ENCODE measurements at places on chromosomes 7 and 10. TPM values are rescaled to one million over a fixed set of nuclear protein-coding genes. Genes with fewer than 3 reads are reported as not detected.

The UCMA gene
- total RNA-seq, result not detected

The SH2B2 gene
- total RNA-seq, result 10.0 TPM

The ENTPD1 gene
- 32.1 TPM for total RNA-seq

- H3K36me3 ChIP-seq, result no peaks in the 10 kb centered on the region
- H3K4me1 ChIP-seq, result no peaks in the 10 kb centered on the region
- H3K4me3 ChIP-seq, result no peak overlapping the region
- DNase-seq, result no peak
- no peaks in the 10 kb centered on the region for H3K27me3 ChIP-seq
Measured at GRCh38 chr7:81944058-81944457, 174.2 kb upstream of the HGF start.

The AGAP3 gene
- total RNA-seq, result 52.1 TPM

GRCh38 chr10:101889256-101890210 lies 45.9 kb upstream of the KCNIP2 start:
- H3K27ac ChIP-seq, result no peak overlapping the region
- no peak overlapping the region for H3K4me3 ChIP-seq
- no peaks in the 10 kb centered on the region for H3K4me1 ChIP-seq
- no peaks in the 10 kb centered on the region for H3K27me3 ChIP-seq
- H3K36me3 ChIP-seq, result no peaks in the 10 kb centered on the region
- no peak for DNase-seq

GRCh38 chr7:138981332-138982203 lies at the start of gene KIAA1549:
Gene KIAA1549, minus strand, starts transcription at chr7:138981389. Its CDS starts 120 bp downstream, at chr7:138981269.
- no peak for DNase-seq
- H3K4me3 ChIP-seq, result peak within 1 kb of the TSS; percentile 77
- no peaks in the 10 kb centered on the region for H3K27me3 ChIP-seq
- no peaks in the 10 kb centered on the region for H3K36me3 ChIP-seq

The TYW1B gene
- 6.8 TPM for total RNA-seq

The ACSL5 gene
- 13.9 TPM for total RNA-seq

Data from thoracic aorta (tissue), 2 donors.